ENCODE measurements at places on chromosomes 1 and 21.

DNA sequence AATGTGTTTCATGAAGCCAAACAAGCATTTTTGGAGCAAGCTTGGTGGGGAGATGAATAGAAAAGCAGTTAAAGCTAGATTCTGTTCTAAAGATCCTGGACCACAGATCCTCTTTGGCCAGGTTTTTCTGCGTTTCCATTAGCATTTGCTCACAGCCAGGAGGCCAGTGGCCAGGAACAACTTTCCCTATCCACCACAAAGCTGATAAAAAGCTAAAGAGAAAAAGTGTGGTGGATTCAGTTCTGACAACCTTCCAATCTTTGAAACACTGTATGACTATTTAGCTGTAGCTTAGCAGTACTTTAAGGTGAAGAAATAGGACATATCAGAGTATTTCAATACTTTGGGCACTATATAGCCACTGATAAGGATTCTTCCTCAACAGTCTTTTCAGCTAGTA is 3.0 kb upstream of the NEK7 start:
- no peak for DNase-seq

DNA sequence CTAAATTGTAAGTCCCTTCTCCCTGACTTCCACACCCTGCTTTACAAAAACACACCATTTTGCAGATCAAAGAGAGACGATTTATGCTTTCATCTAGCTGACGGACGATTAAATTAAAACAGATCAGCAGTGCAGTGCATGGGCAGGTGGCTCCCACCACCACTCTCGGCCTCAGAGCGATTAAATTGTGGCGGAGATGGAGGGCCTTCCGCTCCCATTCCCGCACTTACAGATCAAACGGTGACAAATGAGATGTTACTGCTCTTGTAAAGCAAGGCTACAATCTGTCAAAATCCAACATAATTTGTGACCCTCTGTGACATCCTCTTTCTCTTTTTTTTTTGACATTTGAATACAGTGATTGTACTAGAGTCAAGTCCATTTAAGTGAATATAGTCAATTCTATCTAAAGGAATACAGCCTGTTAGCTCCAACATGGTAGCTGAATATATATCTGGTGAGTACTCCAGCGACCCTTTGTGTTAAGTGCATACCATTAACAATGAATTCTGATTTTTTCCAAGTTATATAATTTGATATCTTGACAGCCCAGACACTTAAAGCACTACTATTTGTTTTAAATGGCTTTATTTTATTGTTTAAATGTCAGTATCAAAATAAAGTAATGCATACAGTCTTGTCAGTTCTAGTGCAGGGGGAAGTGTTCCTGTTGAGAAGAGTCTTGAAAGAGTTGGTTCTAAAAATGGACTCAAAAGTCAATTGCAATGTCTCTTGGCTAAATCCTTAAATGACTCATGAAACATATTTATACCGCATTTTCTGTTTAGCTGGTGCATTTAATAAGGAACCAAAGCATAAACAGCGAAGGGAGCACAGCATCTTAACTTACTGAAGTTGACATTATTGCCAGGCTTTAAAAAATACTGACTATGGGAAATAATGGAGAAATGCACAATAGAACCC is 109.0 kb downstream of the ESRRG start:
- DNase-seq = no peak

GRCh38 chr21:36297938-36298572 is 21.9 kb upstream of the MORC3 start:
- peak; percentile 15 for DNase-seq

DNA sequence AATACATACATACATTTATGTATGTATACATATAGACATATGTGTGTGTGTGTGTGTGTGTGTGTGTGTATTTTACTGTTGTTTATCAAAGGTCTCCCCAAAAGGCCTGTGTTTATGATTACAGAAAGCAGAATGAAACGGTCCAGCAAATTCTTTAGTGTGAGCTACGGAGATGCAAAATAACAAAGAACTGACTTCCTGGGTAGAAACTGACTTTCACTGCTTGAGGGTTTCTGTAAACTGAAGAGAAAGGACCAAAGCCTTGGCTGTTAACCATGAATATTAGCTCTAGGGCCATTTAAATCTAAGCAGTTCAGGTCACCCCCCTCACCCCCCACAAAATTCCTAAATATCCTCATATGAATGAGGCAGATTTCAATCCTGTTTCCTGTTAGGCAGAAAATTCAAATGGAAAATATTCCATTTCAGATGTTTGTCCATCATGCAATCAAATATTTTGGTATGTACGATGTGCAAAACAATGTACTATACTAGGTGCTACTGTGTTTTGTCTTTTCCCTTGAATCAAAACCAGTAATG is 213.2 kb downstream of the TGFB2 start:
- DNase-seq = no peak

DNA sequence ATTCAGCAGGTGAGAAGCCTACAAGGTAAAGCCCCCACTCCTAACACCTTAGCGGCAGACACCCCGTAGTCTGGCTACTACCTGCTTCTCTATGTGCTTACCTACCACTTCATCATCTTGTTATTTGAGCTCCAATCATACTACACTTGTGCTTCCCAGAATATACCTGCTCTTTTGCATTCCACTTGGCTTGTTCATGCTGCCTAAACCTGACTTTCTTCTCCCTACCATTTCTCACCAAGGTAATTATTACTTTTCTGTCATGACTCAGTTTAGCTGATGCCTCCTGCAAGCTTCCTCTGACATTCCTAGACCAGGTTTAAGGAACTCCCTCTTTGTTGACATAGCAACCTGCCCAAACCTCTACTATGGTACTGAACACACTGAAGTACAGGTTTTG is 495.6 kb upstream of the C1orf87 start:
- DNase-seq = no peak

DNA sequence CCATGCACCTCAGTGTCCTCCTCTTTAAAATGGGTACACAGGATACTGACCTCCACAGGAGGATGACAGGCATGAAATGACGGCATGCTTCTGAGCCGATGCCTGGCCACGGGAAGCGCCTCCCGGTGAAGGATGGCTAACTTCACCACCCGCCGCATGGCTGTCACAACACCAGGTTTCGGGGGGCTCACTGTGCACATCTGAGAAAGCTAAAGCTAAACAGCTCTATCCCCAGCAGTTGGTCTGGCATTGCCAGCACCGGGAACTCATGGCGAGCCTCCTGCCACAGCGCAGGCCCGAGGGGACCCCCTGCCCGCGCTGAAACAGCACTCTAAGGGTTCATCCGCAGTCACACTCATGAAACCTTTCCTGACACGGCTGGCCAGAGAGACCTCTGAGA is 16.0 kb downstream of the NPHP4 start:
- no peak for DNase-seq

GRCh38 chr1:171267391-171267790 is 19.1 kb downstream of the FMO1 start:
- peak; percentile 7 for DNase-seq

GRCh38 chr1:67759066-67759465 is 74.1 kb downstream of the GADD45A start:
- DNase-seq = no peak

- DNase-seq = no peak
Measured at GRCh38 chr1:219081943-219082925, 91.4 kb upstream of the LYPLAL1 start.

DNA sequence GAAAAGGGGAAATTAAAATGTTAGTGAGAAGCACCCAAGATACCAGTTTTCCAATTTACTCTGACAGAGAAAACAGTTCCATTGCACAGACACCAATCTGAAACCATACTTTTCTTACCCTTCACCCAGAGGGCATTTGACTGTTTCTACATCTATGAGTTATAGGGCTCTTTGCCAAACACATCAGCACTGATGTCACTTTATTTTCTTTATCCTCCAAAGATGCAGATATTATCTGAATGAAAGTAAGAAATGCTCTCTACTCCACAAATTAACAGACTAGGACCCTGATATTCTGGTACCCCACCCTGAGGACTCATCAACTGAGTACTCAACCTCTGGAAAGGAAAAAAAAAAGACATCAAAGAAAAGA is 24.2 kb upstream of the PEX19 start:
- peak; percentile 59 for DNase-seq

GRCh38 chr21:45430521-45431501 is 25.8 kb downstream of the COL18A1 start:
- peak; percentile 65 for DNase-seq

DNA sequence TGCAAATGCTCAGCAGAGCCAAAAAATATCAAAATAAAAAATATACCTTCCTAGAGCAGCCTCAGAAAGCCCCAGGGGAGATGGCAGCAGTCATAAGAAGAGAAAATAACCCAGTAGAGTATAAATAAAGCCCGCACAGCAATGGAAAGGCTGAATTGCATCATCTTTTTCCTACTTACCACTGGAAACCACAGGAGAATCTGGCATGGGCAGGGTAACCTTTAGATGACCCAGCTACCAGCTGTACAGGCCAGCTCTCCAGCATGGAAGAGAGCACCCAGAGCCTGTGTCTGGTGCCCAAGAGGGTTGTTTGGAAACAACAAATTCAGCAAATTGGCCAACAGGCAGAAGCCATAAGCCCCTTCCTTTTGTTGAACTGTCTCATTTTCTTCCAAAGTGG is 253.1 kb downstream of the OMA1 start:
- no peak for DNase-seq

- no peak for DNase-seq
Measured at GRCh38 chr1:112344754-112345423, 51.1 kb upstream of the CTTNBP2NL start.

GRCh38 chr1:206687915-206688442 is 3.3 kb downstream of the MAPKAPK2 start:
- DNase-seq = peak; percentile 67

- no peak for DNase-seq
Measured at GRCh38 chr1:89539128-89539527, 14.5 kb downstream of the LRRC8B start.

GRCh38 chr21:45550522-45551210 is 8.4 kb upstream of the SLC19A1 start:
- no peak for DNase-seq

DNA sequence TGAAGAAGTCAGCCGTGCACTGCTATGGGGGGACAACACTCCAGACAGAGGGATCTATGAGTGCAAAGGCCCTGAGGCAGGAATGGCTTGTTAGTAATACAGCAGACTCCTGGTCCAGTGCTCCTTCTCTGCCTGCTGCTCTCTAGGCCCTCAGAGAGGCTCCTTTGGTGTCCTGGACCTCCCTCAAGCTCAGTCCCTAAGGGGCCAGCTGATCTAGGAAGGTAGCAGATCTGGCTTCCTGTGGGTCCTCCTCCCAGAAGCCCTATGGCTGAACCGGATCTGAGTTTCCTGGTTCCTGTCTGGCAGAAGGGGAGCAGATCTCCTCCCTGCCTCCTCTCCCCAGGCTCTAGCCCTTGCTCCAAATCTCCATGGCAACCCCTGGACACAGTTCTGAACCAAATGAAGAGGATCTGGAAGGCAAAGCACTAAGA is at the start of gene LDLRAD2:
Gene LDLRAD2 (plus strand): TSS at position 391 of the 431 bp plus-strand sequence. CDS start 187 bp downstream, outside the sequence.
- no peak for DNase-seq

GRCh38 chr1:204453141-204453772 is 41.3 kb downstream of the PIK3C2B start:
- no peak for DNase-seq

DNA sequence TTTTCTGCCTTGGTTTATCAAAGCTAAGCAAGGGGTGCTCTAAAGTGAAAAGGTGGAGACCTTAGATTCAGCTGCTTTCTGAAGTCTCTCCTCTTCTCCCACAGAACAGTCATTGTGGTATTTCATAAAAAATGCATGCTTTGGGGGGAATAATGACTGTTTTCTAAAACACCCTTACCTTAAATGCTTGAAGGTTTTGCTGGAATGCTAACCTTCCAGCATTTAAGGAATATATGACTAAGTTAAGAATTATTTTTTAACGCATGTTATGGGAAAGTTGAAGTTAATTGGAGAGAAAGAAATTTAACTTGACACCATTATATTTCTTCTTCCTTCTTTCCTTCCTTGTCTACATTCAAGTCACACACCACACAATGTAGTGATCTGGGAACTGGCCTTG is 162.5 kb downstream of the ROR1 start:
- no peak for DNase-seq

GRCh38 chr1:81950591-81951244 is 150.0 kb downstream of the ADGRL2 start:
- DNase-seq = peak; percentile 21

DNA sequence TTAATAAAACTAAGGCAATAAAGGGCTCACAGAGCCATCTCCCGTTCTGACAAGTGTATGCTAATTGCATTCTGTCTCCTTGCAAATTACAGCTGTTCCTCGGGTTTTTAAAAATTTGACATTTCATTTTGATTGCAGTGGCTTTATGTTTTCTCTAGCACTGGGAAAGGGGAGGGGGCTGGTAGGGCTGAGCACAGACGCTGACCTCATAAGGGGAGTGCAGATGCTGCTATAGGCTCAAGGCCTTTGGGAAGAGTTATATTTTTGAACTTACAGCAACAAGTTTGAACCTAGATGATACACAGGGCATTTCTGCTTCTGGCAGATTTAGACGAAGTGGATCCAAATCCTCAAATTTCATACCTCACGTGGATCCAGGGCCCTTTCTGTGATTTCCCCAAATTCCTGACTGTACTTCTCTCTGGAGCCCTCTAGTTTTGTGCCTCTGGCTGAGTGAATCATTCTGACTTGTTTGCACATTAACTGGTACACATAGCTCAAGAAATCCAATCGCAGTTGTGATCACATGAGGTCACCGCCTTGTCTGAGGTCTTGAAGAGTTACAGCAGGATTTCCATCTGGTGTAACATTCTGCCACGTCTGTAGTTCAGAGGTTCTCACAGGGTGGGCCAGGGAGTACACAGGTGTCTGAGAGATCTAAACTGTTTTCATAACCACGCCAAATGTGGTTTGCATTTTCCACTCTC is 230.3 kb downstream of the C1orf94 start:
- no peak for DNase-seq

GRCh38 chr1:245571815-245572294 is 417.1 kb downstream of the KIF26B start:
- no peak for DNase-seq

- no peak for DNase-seq
Measured at GRCh38 chr1:8211251-8211882, 106.5 kb upstream of the SLC45A1 start.

- DNase-seq = no peak
Measured at GRCh38 chr1:37009521-37009920, 24.8 kb downstream of the GRIK3 start.

- no peak for DNase-seq
Measured at GRCh38 chr1:203570805-203571204, 55.8 kb upstream of the ATP2B4 start.

DNA sequence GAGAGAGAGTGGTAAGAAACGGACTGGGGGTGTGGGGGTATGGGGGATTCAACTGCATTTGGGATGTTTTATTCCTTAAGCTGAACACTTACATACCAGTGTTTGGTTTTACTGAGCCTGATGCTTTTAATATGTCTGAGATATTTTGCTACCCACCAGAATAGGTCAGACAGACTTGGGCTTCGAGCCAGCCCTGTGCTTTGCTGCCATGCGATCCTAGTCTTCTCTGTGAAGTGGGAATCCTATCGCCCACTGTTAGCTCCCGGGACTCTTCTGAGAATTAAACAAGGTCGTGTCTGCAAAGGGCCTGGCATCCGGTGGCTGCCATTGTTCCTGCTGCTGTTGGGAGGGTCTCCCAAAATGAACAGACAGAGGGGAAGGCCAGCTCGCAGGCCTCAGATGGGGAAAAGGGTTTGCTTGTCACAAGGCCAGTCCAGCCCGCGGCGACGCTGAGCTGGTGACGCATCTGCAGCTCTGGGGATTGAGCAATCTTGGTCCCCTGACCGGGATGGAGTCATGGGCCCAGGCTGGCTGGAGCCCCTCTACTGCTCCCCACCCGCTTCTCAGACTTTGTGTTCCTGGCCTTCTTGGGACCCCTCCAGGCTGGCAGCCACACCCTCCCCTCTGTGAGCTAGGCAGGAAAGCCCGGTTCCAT is 26.9 kb upstream of the ECE1 start:
- peak; percentile 90 for DNase-seq

- DNase-seq = no peak
Measured at GRCh38 chr1:67459068-67459467, 28.9 kb upstream of the SERBP1 start.

GRCh38 chr1:8283058-8283884 is 34.6 kb upstream of the SLC45A1 start:
- no peak for DNase-seq

Measured in IMR-90 (cell line).